ENCODE measurements at places on chromosomes 13 and 19.

DNA sequence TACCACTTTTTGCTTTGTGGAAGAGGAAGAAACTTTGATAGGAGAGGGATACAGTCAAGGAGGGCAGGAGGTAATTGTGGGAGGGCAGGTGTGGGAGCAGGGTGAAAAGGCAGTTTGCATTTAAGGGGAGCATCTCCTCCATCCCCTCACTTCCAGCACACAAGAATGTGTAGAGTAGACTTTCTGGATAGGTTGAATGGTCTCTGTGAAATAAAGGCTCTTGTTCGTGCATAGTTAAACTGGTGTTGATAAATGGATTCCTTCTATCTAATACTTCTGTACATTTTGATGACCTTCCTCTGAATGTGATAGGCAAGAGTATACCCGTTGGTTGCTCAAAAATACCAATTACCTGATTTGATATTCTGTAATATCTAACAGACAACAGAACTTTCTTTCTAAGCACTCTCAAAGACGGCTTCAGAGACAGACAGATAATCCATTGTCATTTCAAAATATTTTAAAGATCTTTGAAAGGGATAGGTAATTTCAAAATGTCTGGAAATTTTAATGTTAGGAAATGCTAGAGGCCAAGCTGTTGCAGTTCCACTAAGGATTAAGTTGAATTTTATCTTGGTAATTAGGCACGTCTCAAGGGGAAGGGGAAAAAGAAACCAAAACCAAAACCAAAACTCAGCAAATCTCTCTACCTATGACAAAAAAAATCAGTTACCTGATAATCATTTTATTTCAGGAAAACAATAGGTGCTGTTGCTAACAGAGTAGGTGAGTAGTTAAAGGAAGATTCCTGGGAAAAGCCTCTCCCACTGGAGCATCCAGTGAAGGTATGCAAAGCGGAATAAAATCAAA is 302.6 kb downstream of the COG6 start:
- DNase-seq, result no peak

- DNase-seq, result no peak
Measured at GRCh38 chr19:30879736-30880135, 469.5 kb downstream of the TSHZ3 start.

DNA sequence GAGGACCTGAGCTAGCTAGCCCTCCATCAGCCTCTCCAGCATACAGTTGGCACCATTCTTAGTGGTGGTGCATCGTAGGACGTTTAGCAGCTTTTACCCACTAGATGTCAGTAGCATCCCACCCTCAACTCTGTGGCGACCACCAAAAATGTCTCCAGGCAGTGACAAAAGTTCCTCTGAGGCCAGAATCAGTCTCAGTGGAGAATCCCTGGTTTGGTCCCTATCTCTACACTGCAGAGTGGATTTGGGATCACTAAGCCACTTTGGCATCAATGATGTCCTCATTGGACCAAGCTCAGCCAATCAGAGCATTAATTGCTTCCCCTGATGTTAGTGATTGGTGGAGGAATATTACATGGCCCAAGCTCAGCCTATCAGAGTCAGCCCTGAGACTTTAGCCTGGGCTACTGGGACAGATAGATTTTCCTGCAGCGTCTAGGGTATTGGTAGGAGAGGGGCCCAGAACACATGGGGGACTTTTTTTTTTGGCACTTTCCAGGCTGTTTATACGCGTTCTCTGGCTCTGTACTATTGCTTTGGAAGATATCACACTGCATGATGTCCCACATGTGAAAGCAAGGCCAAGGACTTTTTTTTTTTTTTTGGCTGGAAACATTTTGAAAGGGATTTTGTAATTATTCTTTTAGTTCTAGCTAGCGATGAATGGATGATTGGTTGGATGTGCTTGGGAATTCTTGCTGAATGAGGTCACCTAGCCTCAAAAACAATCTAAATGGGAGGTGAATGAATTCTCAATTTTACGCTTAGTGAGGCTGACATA is 7.0 kb downstream of the TMEM221 start:
- DNase-seq, result no peak

GRCh38 chr13:21012841-21013681 is 48.3 kb downstream of the LATS2 start:
- no peak for DNase-seq

DNA sequence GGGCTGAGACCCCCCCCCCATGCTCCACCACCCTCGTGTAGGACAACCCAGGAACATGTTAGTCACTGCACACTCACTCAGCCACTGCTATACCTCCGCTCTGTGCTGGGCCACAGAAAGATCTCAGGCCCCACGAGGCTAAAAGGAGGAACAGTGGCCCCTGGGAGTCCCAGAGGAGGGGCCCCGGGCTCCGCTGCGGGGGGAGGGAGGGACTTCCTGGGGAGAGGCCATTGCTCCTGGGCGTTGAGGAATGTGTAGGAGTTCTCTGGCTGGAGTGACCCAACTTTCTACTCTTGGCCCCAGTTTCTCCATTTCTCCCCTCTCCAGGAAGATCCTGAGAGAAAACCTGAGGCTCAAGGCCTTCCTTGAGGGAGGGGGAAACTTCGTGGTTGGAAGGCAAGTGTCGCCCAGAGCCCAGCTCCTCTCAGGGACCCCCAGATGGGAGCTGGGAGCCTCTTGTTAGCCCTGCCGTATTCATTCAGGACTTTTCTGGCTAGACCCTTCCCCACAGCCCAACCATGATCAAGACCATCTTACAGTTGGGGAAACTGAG is 13.6 kb downstream of the ONECUT3 start:
- DNase-seq, result no peak

All from occipital lobe (tissue), 3 donors.